ENCODE measurements at places on chromosomes 2 and 18.

GRCh38 chr2:25251071-25251421 lies 82.7 kb upstream of the POMC start:
- no peak for DNase-seq

- no peak for DNase-seq
Measured at GRCh38 chr2:204505946-204506345, 39.3 kb upstream of the PARD3B start.

- DNase-seq = no peak
Measured at GRCh38 chr2:26847307-26847654, 651 bp upstream of the DPYSL5 start.

- peak; percentile 6 for DNase-seq
Measured at GRCh38 chr2:44753552-44754285, 187.8 kb upstream of the SIX3 start.

- DNase-seq = no peak
Measured at GRCh38 chr2:119809339-119810048, 49.8 kb downstream of the PTPN4 start.

DNA sequence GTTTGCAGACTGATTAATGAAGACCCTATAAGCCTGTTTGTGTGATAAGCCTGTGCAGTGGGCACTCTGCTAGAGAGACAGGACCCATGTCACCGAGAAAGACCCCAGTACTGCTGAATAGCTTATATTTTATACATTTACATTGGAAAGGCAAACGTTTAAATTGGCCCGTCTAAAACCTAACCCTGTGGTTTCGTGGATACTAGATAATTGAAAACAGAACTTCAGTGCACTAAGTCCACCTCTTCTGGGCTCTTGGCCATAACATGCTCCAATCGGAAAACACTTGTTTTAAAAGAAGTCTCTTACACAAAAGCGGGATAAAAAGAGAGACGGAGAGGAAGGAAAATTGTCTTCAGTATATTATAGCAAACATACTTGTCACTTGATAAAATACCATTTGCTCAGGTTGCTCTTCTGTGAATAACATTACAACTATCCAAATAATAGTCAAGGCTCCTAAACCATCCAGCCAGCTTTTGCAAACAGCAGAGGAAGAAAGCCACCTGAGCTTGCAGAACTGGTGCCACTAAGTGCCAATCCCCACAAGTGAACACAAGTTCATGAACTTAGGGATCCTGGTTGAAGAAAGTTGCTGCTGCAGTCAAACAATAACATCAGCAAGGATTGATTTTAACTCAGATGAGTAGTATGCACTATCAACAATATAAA lies 218.4 kb upstream of the FN1 start:
- no peak for DNase-seq

DNA sequence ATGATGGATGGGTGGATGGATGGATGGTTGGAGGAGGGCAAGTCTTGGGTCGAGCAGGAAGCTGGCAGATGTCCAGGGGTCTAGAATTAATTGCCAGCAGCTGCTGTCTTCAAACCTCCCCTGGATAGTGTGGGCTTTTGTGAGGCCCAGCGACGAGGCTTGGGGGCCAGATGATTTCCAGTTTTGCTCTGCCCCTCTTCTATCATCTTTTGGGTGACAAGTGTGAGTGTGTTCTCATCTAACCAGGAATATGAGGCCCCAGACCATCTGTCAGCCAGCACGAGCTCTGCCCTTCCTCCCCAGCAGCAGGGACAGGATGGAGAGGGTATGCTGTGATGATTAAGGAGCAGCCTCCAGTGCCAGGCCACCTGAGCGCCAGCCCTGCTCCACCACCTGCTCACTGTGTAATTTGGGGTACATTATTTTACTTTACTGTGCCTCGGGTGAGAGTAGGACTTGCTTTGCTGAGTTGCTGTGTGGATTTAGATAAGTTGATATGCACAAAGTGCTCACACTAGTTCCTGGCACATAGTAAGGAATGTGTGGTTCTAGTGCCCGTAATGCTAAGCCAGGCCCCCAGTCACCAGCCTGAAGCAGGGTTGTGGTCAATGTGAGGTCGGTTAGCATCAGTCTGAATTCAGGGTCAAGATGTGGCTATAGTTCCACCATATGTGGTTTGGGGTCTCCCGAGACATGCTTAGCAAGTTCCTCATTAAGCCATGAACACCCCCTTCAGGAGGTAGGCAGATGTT lies 251.1 kb downstream of the CYP26B1 start:
- no peak for DNase-seq

GRCh38 chr2:172442072-172442895 lies 14.9 kb downstream of the ITGA6 start:
- DNase-seq = peak; percentile 56

GRCh38 chr2:140988597-140988996 lies 1142.2 kb downstream of the LRP1B start:
- DNase-seq = no peak

- DNase-seq = no peak
Measured at GRCh38 chr2:64565949-64566710, 42.0 kb downstream of the AFTPH start.

- no peak for DNase-seq
Measured at GRCh38 chr2:129767346-129768035, 212.0 kb upstream of the RAB6C start.

DNA sequence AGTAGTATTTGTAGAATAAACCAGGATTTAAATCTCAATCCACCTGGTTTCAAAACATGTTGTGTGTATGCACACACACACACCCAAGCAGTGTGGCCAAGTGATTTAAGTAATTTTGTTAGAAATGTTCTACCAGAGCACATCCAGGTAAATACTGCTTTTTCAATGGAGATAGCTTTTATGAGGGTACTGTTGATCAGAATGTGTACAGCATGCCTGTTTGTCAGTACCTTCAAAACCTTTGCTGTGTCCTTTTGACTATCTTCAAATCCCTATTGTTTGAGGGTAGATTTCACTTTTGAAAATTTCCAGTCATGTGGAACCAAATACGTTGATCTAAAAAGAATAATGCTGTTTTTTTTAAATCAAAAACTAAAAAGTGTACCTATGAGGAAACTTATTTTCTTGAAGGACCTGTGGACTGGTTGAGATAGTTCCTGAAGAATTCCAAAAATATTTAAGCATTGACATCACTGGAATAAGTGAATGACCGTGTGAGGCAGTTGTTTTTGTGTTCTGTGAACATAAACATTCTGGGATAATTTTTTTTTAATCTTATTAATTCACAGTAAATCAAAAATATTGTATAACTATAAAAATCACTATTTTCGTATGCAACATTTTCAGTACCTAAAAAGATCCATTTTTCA lies 70.9 kb downstream of the PTRHD1 start:
- DNase-seq = no peak

GRCh38 chr2:18066894-18067293 lies 188.4 kb downstream of the KCNS3 start:
- DNase-seq = no peak

- no peak for DNase-seq
Measured at GRCh38 chr2:85400023-85400422, 10.1 kb downstream of the CAPG start.

GRCh38 chr2:1856922-1857321 lies 112.6 kb upstream of the PXDN start:
- DNase-seq = no peak

- no peak for DNase-seq
Measured at GRCh38 chr18:79471046-79471445, 75.3 kb downstream of the NFATC1 start.

DNA sequence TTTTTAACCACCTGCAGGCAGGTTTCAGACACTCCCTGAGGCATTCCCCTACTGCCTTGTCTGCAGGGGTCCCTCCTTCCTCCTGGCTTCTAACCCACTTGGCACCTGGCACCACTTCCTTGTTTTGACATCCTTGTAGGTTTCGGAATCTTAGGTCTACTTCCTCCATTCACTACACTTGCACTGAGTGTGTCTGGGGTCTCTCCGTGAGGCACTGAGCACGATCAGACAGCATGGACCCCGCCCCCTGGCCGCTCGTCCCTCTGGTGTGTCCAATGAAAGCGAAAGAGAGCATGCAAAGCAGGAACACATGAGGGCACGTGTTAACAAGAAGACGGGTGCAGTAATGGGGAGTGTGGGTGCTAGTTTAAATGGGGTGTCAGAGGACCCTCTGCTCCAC lies 63.8 kb downstream of the HAUS1 start:
- no peak for DNase-seq

DNA sequence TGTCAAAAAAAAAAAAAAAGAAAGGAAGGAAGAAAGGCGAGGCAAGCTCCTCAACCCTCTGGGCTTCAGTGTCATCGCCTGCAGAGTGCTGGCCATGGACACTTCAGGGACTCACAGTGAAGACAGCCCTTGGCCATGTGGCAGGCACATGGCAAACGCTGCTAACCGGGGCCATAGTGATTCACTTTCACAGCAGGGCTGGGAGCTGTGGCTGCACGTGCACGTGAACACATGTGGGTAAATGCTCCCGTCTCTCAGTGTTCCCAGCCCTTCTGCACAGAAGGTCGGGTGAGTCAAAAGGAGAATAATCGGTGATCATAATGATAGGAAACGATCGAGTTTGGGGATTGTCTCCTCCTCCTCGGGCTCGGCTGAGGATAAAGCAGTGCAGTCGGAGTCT lies 46.1 kb upstream of the UBE2F start:
- DNase-seq = no peak

- DNase-seq = no peak
Measured at GRCh38 chr18:63523660-63524059, 18.5 kb upstream of the SERPINB12 start.

DNA sequence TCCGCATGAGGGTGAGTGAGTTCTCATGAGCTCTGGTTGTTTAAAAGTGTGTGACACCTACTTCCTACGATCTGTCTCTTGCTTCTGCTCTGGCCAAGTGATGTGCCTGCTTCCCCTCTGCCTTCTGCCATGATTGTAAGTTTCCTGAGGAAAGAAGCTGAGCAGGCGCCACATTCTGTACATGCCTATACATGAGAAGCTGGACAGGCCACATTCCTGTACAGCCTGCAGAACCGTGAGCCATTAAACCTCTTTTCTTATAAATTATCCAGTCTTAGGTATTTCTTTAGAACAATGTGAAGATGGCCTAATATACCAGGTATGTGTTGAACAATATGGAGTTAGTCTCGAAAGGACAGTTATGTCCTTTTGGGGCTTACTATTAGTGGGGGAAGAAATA lies 281.0 kb downstream of the ALK start:
- no peak for DNase-seq

DNA sequence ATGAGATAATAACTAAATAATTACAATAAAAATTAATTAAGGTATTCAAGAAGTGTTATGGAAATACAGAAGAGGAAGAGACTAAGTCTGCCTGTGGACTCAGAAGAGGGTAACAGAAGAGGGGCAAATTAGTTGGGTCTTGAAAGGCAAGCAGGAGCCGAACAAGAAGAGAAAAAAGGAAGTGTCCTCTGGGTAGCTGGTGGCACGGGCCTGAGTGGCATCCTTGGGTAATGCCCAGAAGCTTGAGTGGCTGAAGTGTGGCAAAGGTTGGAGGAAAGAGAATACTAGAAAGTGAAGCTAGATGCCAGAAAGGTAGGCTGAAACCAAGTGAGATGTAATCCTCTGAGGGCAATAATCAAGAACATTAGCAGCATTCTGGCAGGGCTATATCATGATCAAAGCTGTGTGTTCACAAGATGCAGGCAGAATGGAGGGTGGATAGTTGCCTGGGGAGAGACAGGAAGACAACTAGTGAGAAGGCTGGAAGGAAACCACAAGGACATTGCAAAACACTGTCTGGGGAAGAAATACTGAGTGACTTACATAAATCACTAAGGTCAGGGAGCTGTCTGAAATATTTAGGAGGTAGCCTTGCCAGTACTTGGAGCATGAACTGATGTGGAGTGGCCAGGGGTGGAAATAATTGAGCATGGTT lies 16.2 kb downstream of the DOCK10 start:
- DNase-seq = no peak

- no peak for DNase-seq
Measured at GRCh38 chr2:237966250-237966564, 607 bp upstream of the UBE2F start.

- no peak for DNase-seq
Measured at GRCh38 chr2:127305990-127306585, 12.1 kb upstream of the ERCC3 start.
